ENCODE measurements at places on chromosomes 16 and 17. TPM values are rescaled to one million over a fixed set of nuclear protein-coding genes. Genes with fewer than 3 reads are reported as not detected.

DNA sequence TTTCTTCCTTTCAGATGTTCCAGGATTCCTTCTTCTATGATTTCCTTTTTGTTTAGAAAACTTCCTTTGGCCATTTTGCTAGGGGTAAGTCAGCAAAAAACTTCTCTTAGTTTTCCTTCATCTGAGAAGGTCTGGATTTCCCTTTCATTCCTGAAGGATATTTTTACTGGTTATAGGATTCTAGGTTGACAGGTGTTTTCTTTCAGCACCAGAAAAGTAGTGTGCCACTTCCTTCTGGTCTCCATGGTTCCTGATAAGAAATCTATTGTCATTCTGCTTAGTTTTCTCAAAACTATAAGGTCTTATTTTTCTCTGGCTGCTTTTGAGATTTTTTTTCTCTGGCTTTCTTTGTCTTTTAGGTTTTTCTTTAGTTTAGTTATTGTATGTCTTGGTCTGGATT is 27.6 kb downstream of the MPRIP start:
- DNase-seq, result no peak

GRCh38 chr17:67982034-67982640 is 14.1 kb downstream of the C17orf58 start:
- DNase-seq, result no peak

DNA sequence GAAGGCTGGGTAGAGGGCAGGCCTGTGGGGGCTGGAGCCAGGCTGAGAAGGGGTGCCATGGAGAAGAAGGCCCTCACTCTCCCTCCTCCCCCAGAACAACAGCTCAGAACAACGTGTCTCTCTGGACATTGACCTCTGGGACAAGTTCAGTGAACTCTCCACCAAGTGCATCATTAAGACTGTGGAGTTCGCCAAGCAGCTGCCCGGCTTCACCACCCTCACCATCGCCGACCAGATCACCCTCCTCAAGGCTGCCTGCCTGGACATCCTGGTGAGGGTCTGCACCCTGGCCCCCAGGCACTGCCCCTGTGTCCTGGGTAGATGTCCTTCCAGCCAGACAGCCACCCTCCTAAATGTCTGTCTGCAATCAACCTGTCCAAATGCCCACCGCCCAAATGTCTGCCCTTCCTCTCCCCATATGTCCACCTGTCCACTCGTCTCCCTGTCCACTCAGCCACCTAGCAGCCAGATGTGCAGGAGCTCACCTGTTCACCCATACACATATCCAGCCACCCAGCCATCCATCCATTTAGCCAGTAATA is 12.2 kb downstream of the GJD3 start:
- DNase-seq, result no peak

DNA sequence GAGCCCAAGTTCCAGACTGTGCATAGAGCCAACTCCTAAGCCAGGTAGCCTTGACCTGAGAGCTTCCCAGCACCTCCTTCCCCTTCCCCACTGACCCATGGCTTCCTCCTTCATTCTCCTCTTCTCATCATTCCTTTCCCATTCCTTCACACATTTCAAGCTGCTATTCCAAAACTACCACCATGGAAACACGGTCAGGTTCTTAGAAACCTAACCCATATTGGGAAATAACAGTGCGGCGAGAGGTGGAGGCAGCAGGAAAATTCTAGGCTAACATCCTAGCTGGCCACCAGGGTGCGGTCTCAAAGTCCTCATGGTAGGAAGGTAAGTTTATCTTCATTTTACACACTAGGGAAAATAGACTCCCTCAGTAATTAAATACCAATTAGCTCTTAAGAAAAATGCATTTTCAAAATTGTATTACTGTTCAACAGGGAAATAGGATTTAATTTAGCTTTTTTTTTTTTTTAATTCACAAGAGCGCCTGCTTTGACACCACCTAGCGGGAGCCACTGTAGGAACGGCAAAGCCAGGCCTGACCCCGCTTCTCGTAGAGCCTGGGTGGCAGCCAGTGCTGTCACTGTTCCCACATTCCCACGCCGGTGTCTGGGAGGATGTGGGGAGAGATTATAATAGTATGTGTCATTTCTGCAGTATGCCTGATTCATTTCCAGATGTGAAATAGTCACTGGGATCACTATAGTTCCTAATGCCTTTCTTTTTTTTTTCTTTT is 14.0 kb upstream of the SPHK1 start:
- peak; percentile 72 for DNase-seq

DNA sequence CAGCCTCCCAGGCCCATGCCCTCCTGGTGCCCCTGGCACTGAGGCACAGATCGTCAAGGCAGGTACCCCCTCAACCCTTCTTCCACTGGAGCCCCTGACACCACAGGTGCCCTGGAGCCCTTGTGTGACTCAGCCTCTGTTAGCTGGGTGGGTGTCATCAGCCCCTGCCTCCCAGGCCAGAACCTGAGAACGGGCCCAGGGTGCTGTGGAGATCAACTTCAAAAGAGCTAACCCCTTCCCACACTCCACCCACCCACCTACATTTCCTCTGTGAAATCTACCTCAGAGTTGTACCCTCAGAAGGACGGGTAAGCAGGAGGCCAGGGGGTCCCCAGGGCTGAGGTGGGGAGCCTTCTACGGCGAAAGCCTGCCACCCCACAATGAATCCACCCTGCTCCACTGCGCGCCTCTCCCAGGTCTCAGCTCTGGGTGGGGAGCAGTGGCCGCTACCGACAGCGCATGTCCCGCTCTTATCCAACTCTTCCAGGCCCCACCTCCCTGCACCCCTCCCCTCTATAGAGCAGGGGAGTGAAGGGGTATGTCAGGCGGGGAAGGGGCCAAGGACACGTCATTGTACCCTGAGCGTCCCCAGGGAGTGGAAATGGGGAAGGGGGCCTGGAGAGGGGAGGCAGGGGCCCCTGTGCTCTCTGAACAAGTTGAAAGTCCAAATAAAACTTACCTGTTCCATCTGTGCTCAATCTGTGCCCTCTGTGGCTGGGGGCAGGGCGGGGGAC is 17.6 kb downstream of the TBKBP1 start:
- no peak for DNase-seq

- DNase-seq, result no peak
Observed at GRCh38 chr16:5235119-5235518, 137.5 kb upstream of the EEF2KMT start.

- peak; percentile 3 for DNase-seq
Observed at GRCh38 chr17:40430272-40431230, 12.7 kb upstream of the IGFBP4 start.

- no peak for DNase-seq
Observed at GRCh38 chr16:73210686-73211085, 162.8 kb upstream of the ZFHX3 start.

DNA sequence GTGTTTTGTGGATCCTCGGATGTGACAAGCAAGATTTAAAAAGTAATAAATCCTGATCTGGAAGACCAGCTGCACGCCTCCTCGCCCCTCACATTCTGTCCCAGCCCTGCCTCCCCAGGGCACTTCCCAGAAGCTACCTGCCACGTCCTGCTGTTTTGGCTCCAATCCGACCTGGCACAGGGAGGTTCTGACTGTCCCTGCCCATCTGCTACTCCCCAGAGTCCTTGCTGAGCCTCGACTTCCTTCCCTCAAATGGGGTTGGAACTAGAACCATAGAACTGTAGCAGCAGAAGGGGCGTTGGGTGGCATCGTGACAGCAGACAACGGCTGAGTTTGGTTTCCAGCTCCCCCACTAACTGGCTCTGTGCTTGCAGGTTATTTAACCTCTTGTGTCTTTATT is 71.7 kb downstream of the RPH3AL start:
- DNase-seq, result peak; percentile 4

- no peak for DNase-seq
Observed at GRCh38 chr17:73783945-73784603, 139.8 kb upstream of the SDK2 start.

GRCh38 chr16:84723906-84724305 is 24.1 kb downstream of the USP10 start:
- DNase-seq, result no peak

- DNase-seq, result peak; percentile 64
Observed at GRCh38 chr16:77212741-77213541, 13.7 kb downstream of the SYCE1L start.

The HAS3 gene
- 0.39 TPM for total RNA-seq

The MT1F gene
- total RNA-seq, result 204 TPM

The ZG16 gene
- total RNA-seq, result not detected

The BICDL2 gene
- total RNA-seq, result not detected

The BCAR1 gene
- 69.0 TPM for total RNA-seq

The ELMO3 gene
- 1.1 TPM for total RNA-seq

All from adrenal gland (tissue), 19 donors.